ENCODE measurements at places on chromosomes 7 and 10.

DNA sequence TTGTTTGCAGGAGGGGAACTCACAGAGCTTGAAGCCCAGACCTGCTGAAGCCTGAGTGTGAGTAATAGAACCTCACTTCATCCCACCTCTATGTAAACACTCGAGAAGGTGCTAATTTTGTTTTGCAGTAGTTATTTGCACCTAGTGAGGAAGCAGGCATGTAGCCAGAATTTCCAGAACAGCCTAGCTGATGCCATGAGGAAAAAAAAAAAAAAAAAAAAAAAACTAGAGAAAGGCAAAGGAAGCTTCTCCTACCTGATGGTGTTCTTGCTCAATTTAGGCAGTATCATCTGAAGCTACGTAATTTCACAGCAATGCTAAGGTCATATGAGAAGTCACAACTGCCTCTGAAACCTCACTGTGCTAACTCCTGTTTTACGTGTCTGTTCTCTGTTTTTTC lies 13.6 kb upstream of the GPR37 start:
- peak; percentile 4 for DNase-seq

DNA sequence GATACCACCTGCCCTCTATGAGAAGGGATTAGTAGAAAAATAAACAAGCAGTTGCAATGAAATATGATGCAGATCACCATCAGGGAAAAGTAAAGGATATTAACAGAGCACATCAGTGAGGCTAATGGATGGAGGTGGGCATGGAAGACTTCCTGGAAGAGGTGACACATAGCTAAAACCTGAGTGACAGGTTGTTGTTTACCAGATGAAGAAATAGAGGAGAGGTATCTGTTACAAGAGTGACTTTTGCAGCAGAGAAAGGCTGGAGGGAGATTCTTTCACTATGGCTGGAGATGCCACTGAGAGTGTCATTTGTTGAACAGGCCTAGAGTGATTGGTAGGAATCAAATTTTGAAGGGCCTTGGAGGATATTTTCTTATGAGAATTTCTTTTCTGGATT lies 646.2 kb downstream of the GATA3 start:
- DNase-seq, result no peak

DNA sequence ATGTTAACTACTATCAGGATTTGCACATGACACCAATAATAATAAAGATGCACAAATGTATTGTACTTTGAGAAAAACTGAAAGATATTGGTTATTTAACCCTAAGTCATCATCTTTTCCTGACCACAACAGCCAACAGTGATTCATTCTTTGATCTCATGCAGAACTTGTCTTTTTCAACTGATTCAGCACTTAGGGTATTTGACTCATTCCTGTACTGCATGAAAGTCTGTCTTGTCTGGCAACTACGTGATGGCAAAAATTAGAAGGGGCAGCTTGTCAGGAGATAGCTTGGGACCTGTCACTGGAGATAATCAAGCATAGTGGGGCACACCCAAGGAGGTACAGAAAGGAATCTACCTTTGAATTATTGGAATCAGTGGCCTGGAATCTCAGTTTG lies 77.8 kb upstream of the LRRC17 start:
- DNase-seq, result no peak

- DNase-seq, result peak; percentile 23
Observed at GRCh38 chr7:16644636-16645592, 640 bp downstream of the ANKMY2 start.

- DNase-seq, result no peak
Observed at GRCh38 chr10:110192552-110192951, 14.9 kb upstream of the MXI1 start.

DNA sequence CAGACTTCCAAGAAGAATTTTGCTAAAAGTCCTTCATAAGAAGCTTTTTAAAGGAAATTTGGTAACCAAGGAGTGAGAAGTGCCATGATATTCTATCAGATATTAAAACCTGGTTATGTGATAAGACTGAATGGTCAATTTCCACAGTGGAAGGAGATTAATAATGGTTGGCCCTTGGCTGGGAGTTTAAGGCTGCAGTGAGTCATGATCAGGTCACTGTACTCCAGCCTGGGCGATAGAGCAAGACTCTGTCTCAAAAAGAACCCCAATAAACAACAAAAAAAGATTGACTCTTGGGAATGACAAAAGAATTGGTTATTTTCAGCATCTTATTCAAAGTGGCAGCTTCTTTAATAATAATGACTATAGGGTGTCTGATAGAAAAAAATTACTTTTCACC lies 37.2 kb downstream of the EXOC4 start:
- no peak for DNase-seq

GRCh38 chr7:83937930-83938329 lies 256.7 kb downstream of the SEMA3A start:
- DNase-seq, result no peak

DNA sequence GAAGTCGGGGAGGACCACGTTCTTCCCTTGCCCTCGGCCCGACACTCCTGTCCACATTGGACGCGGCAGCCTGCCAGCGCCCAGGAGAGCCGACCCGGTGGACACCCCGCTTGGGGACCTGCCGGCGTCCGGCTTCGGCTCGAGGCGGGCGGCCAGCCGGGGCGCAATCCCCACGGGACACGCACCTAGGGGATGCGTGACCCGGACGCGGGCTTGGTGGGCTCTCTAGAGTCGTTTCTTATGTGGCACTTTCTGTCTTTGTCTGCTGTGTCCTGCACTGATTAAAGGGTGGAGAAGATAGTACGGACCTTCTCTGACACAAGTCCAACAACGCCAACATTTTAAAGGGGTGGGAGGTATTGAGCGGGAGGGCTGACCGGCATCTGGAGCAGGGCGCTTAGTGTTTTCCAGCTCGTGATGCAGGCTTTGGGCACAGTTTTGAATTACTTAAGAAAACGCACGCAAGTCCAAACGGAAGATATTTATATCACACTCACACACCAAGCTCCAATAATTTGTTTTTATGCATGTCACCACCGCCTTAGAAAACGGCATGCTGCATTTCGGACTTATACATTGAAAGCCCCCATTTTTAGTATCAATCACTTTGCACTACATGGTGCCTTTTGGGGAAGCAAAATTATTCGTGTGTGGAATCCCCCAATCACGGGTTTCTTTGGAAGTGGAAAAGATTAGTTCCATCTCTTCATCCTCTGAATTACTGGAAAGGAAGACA lies 3.9 kb upstream of the SPAG6 start:
- no peak for DNase-seq

All from NCI-H2107 (cell line).